ENCODE measurements at places on chromosomes 2 and 18. TPM values are rescaled to one million over a fixed set of nuclear protein-coding genes. Genes with fewer than 3 reads are reported as not detected.

The IRS1 gene
- polyA plus RNA-seq, result 4.5 TPM

The FTCDNL1 gene
- 4.1 TPM for polyA plus RNA-seq

The IL36G gene
- 1.7 TPM for polyA plus RNA-seq

DNA sequence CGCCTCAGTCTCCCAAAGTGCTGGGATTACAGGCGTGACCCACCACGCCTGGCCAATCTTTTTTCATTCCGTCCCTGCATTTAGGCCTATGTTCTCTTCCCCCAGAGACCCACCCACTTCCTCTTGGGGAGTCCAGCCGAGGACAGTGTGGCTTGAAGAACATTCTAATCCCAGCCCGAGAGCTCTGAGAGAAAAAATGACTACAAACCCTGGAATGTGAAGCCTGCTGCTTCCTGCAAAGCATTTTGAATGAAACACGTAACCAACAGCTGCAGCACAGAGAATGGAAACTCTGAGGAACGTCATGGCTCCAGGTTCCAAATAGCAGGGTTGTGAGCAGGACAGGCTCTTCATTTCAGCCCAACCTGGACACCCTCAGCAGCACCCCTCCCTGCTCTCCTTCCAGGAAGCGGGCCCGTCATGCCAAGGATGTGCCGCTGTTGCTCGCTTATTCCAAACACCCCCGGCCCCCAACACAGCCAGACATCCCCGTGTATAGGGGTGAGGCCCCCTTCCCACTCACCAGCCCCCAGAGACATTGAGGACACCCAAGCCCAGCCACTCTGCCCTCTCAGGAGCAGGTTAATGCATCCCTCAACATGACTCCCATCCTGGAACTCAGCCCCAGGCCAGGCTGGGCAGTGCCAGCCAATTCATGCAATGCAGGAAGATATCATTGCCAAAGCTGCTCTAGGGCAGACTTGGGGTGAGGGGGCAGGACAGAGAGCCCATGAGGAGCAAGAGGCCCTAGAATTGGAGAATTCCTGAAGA, 139.8 kb downstream of the ZFP36L2 start:
- peak; percentile 51 for DNase-seq

- no peak for DNase-seq
These were observed 7.5 kb downstream of the SLC11A1 start for GRCh38 chr2:218389333-218390150.

DNA sequence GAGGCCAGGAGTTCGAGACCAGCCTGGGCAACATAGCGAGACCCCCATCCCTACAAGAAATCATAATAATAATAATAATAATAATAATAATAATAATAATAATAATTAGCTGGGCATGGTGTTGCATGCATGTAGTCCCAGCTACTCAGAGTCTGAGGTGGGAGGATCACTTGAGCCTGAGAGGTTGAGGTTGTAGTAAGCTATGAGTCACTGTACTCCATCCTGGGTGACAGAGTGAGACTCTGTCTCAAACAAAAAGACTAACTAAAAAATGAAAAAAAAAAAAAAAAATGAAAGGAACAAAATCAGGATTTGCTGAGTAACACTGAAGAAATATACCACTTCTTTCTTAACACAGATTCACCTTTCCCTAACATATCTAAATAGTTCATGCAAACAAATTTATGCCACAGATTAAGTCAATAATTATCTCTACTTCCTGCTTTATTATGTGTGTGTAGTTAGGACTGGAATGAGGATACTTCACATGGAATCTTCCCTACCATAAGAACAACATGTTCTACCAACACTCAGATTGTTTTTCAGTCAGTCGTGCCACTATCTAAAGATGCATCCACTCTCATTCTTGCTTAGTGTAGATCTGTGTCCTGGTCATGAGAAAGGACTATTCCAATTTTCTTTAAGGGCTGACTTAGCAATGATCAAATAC, 928.7 kb downstream of the SLC4A3 start:
- DNase-seq, result no peak

DNA sequence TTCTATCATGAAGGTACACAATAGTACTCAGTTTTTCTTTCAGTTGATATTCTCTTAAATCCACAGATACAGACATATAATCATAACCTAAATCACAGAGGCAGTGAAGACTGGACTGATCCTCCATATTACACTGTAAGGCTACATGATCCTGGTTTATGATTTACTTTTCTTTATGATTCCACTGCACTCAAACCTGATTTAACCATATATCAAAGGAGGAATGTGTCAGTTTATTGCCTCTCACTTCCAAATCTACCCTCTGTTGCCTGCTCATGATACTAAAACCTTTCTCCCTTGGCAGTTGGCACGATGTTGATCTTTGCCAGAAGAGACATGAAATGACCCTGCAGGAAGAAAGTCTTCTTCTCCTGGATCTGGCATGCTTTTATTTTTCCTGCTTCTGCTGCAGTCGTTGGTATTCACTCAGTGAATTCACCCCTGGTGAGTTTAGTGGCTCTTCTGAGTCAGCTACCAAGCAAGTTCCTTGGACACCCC, 426.4 kb downstream of the MBD2 start:
- DNase-seq, result no peak

DNA sequence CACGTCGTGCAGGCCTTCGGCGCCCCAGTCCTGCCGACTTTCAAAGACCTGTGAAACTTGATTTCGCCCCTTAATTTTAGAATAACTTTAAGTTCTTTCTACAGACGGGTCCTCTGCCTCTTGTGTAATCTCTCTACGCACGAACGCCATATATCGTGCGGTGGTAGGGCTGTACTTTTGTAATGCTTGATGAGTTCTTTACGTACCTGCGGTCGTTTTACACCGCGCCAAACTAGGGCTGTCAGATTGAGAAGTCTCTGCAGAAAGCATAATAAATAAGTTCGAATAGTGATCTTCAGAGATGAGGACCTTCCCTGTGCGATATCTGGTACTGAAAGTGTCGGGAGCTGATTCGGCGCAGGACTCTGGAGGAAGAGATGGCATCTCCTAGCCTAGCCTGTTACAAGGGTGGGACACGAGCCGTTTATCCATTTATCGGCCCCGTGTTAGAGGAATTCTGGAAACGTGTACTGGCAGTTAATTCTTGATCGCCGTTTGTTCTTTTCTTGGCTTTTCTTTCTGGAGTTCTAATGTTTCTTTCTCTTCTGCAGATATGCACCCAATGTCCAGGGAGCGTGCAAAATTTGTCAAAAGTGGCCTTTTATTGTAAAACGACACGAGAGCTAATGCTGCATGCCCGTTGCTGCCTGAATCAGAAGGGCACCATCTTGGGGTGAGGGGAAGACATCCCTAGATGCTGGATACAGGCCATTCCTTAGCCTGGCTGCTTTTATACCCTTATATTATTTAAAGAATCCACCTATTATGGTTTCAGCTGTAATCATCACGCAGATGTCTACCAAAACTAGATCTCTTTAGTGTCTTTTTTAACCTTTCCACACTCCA, 781 bp upstream of the SLC5A6 start:
- DNase-seq, result no peak
